ENCODE measurements at places on chromosomes 4 and X.

GRCh38 chr4:2083826-2084160 is 24.7 kb downstream of the NAT8L start:
- DNase-seq, result no peak

DNA sequence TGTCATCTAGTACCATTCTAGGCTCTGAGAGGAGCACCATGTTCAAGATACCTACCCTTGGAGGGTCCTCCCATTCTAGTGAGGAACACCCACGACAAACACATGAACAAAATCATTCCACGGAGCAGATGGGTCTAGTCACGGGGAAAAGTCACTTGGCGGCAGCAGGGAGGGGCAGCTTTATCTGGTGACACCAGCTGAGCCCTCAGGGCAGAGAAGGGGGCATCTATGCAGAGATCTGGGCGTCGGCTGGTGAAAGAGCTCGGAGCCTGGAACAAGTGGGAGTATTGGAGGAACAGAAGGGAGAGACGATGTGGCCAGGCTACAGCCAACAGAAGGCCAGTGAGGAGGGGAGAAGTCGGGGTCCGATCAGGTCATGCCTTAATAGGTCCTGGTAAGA is 11.9 kb upstream of the PDHA1 start:
- no peak for DNase-seq

DNA sequence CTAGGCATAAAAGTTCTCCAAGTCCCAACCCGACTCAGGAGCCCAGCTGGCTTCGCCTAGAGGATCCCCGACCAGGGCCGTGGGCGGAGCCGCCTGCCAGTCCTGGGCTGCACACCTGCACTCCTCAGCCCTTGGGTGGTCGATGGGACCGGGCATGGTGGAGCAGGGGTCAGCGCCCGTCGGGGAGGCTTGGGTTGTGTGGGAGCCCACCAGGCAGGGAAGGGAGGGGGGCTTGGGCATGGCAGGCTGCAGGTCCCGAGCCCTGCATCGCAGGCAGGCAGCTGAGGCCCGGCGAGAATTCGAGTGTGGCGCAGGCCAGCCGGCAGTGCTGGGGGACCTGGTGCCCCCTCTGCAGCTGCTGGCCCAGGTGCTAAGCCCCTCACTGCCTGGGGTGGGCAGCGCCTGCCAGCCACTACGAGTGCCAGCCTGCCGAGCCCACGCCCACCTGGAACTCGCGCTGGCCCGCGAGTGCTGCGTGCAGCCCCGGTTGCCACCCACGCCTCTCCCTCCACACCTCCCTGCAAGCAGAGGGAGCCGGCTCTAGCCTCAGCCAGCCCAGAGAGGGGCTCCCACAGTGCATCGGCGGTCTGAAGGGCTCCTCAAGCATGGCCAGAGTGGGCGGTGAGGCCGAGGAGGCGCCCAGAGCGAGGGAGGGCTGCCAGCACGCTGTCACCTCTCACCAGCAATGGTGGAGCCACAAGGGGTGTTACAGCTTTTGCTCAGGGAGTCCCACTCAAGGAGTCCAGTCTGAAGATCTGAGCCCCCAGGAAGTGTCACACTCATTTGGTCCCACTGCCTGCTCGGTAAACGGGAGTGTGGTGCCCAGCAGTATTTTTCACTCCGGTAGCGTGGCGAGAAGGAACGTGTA is 38.9 kb downstream of the SPRY1 start:
- DNase-seq, result no peak

- DNase-seq, result no peak
Observed at GRCh38 chr4:53778155-53778554, 186.9 kb upstream of the LNX1 start.

- DNase-seq, result no peak
Observed at GRCh38 chr4:72768364-72768763, 199.3 kb upstream of the ADAMTS3 start.

DNA sequence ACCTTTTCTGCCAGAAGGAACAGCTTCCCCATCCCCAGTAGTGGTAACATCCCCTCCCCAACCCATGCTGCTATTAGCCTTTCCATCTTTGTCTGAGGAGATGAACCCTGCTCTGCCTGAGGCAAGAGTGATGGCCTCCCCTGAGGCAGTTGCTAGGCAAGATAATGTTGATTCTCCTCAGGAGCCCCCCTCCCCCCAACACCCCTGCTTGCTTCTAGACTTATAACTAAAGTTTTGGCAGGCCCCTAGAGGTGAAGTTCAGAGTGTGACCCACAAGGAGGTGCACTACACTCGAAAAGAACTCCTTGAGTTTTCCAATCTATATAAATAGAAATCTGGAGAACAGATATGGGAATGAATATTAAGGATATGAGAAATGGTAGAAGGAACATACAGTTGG is 962.5 kb downstream of the ADGRL3 start:
- DNase-seq, result no peak

DNA sequence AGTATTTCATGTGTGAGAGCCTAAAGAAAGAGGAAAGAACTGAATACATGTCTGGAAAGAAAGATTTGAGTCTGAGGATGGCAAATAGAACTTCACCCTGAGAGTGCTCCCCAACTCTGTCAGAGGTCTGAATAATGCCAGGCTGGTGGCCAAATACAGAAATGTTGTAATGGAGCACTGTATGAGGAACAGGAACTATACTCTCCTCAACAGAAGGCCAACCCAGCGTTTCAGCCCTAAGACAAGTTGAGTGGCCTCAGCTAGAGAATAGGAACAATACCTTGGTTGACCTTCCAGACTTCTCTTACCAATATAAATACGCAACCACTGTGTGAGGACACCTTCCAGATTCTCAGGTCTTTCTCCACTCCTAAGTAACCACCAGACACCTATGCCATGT is 94.5 kb upstream of the STIM2 start:
- no peak for DNase-seq

GRCh38 chr4:138217567-138217966 is 24.6 kb downstream of the SLC7A11 start:
- DNase-seq, result no peak

DNA sequence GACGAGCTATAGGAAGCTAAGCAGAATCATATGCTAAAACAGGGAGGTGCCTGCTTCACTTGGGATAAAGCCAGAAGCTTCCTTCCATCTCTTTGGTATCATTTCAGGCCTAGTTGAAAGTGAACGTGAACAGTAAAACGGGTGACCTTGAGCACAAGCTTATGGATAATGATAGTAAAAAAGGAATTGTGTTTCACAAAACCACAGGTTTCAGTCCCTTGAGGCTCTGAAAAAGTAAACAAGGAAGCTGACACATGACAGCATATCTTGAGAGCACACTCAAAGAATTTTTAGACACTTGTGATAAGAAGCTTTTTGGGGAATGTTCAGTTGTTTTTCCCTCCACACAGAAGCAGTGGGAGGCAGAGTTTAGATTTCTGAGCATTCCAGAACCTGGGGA is 286.1 kb downstream of the DCHS2 start:
- no peak for DNase-seq

GRCh38 chr4:24560868-24561368 is 23.4 kb downstream of the DHX15 start:
- no peak for DNase-seq

GRCh38 chr4:146916479-146917076 is 29.1 kb downstream of the TTC29 start:
- no peak for DNase-seq

DNA sequence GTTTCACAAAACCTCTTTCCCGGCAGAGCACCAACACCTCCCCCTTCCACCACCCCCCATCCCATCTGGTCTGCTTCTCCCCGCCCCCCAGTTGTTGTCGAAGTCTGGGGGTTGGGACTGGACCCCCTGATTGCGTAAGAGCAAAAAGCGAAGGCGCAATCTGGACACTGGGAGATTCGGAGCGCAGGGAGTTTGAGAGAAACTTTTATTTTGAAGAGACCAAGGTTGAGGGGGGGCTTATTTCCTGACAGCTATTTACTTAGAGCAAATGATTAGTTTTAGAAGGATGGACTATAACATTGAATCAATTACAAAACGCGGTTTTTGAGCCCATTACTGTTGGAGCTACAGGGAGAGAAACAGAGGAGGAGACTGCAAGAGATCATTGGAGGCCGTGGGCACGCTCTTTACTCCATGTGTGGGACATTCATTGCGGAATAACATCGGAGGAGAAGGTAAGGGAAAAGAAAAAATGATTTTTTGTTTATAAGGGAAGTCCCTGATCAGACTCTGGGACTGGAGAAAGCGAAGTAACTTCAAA is at the start of gene PDGFRA:
Gene PDGFRA, plus strand, starts transcription at position 333 of the 541 bp plus-strand sequence. CDS start 29,476 bp downstream, outside the sequence.
- no peak for DNase-seq

GRCh38 chr4:39104255-39104654 is 42.2 kb downstream of the KLHL5 start:
- no peak for DNase-seq

DNA sequence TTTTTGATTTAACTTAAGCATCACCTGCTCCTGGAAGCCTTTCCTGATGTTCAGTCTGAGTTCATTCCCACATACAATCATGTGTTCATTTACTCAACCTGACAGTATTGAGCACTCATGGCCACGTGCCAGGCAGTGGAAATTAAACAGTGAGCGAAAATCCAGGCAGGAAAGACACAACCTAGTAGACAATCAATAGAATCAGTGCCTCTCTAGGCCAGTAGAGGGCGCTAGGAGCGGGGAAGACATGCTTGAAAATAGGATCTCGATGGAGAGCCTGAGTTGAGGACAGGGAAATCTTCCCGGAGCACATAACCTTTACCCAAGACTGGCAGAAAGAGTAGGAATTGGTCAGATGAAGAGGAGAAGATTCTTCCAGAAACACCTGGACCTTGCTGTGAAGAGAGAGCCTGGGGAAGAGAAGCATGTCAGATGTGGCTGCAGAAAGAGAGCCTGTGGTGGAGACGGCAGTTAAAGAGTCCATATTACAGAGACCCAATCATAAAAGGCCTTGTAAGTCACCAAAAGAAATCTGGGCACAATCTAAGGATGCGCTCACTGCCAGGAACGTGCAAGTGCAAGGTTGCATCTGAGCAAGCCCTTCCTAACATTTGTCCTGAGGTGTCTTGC is 103.5 kb downstream of the LDB2 start:
- DNase-seq, result no peak

DNA sequence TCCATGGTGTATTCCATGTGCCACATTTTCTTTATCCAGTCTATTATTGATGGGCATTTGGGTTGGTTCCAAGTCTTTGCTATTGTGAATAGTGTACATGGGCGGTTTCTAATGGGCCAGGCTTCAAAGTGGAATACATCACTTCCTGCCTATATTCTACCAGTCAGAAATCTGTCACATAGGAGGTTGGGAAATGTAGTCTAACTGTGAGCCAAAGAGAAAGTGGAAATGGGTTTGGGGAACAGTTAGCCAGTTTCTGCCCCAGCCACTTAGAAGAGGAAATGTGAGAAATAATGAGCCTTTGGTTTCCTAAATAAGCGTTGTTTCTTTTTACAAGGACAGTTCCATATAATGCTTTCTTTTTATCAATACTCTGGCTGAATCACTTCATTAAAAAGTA is 85.1 kb upstream of the AP1S2 start:
- no peak for DNase-seq

- DNase-seq, result no peak
Observed at GRCh38 chrX:73127700-73128241, 48.5 kb upstream of the PABPC1L2A start.

GRCh38 chr4:54101190-54102041 is 1.5 kb downstream of the GSX2 start:
- DNase-seq, result no peak

DNA sequence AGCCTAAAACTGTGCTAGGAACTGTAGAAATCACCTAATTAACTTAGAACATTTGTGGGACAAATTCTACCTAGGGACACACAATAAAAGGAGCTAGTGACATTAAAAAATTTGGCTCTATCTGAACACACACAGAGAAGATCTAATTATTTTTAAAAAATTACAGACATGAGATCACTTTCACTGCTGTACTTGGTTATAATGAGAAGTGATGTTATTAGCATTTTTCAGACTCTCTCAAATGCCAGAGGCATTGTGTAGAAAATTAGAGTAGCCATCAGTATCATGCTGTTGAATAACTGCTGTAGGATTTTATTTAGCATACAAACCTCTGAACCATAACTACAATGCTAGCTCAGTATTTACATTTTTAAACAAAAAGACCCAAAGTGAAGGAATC is 109.1 kb upstream of the ANK2 start:
- no peak for DNase-seq

DNA sequence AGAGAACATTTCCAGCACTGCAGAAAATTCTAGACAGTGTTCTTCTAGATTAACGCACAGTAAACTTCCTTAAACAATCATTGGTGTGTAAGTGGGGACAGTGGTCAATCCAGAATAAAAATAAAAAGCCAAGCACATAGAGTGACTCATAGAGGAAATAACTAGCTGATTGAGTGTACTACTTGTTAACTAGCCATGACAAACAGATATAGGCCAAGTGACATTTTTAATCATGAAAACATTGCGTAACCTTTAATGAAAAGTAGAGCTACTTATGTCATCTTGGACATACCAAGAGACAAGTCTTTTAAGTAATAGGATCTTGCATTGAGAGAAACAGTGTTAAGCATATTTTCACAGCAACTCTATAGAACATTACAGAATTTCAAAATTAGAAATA is 233.9 kb upstream of the MAB21L2 start:
- DNase-seq, result peak; percentile 43

DNA sequence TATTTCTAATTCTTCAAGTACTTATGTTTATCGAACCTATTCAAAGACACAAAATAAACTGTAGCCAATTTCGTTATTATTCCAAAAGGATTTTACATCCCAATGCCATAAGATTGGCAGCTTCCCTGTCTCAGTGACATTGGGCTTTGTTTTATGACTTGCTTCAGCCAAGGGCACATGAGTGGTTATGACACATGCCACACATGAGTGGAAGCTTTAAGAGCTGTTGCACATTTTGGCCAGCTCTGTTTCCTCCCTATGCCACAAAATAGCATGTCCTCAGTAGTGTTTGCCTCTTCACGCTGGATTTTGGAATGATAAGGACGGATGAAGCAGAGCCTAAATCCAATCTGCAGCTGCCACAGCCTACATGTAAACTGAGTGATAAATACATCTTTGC is 21.9 kb downstream of the SEC24D start:
- DNase-seq, result no peak

DNA sequence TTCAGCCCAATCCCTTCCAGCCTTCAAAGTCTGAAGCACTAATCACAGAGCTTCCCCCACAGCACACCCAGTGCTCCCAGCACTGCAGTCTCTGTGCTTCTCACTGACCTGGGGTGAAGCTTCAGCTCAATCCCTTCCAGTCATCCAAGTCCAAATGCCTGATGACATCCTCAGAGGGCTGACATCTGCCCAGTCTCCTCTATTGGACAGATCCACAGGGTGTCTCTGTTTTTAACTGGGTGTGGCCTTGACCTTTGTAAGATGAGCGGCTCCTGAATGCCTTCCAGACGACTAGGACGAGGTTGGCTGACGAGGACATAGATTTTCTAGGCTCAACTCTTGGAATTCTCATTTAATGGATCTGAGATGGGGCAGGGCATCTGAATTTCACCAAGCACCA is 7.6 kb upstream of the SLC2A9 start:
- no peak for DNase-seq

GRCh38 chr4:141417387-141417786 is 196.7 kb downstream of the ZNF330 start:
- no peak for DNase-seq

- no peak for DNase-seq
Observed at GRCh38 chr4:165207016-165207430, 338 bp upstream of the KLHL2 start.

- DNase-seq, result no peak
Observed at GRCh38 chr4:14345356-14345775, 656.9 kb upstream of the CPEB2 start.
